ENCODE measurements at places on chromosomes 5 and 9. TPM values are rescaled to one million over a fixed set of nuclear protein-coding genes. Genes with fewer than 3 reads are reported as not detected.

- no peak for DNase-seq
Observed at GRCh38 chr9:137447722-137448601, 6.8 kb upstream of the ENTPD8 start.

DNA sequence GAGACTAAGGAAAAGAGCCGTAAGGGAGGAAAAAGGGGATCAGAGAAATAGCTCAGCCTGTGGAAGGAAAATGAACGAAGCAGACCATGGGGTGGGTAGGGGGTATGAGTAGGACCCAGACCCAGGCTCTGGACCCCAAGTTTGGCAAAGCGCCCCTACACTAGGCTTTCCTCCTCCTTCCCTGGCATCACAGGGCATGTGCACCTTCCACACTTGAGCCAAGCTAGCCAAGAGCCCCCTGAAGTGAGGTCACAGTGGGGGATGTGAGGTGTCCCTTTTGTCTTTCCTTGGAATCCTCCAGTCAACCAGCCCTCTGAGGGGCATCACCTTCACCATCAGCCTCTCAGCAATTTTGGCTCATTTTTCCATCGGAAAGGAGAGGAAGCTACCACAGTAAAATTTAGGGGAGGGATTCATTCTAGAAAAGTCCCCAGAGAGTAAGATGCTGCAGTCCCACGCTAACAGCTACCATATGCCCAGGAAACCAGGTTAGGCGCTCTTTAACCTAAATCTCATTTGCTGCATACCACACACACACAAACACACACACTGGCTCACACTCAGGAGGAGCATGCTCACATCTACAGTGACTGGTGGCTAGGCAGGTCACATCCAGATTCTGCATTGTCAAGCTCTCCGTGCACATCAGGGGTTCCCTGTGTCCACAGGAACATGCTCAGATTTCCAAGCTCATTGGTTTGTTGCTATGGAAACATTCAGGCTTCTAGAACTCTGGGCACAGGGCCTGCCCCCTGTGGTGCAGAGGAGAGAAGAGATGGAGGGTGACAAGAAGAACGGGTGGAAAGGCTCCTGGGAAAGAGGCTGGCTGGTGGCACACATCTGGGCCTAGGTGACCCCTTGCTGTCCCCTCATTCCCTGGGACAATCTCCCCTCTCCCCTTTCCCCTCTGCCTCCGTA, 9.9 kb downstream of the REEP2 start:
- no peak for DNase-seq

The SPOCK1 gene
- polyA plus RNA-seq, result 7.3 TPM

The ACTBL2 gene
- 0.10 TPM for polyA plus RNA-seq
